ENCODE measurements at places on chromosomes 1 and 21.

GRCh38 chr21:46247699-46248421 lies 19.3 kb upstream of the LSS start:
- DNase-seq = no peak

DNA sequence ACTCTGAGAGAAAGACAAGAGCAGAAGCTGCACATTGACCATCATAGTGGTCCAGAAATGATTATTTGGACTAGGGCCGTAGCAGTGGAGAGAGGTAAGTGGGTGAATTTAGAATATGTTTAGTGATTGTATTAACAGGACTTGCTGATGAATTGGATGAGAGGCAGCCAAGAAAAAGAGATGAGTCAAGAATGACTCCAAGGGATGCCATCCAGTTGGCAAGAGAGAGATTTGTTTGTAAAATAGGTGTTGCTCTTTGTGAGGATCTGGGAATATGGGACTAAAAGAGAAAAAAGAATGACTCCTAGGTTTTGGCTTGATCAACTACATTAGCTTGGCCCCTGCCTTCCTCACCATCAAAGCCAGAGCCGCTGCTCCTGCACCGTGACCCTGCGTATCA lies 54.2 kb upstream of the ARTN start:
- no peak for DNase-seq

DNA sequence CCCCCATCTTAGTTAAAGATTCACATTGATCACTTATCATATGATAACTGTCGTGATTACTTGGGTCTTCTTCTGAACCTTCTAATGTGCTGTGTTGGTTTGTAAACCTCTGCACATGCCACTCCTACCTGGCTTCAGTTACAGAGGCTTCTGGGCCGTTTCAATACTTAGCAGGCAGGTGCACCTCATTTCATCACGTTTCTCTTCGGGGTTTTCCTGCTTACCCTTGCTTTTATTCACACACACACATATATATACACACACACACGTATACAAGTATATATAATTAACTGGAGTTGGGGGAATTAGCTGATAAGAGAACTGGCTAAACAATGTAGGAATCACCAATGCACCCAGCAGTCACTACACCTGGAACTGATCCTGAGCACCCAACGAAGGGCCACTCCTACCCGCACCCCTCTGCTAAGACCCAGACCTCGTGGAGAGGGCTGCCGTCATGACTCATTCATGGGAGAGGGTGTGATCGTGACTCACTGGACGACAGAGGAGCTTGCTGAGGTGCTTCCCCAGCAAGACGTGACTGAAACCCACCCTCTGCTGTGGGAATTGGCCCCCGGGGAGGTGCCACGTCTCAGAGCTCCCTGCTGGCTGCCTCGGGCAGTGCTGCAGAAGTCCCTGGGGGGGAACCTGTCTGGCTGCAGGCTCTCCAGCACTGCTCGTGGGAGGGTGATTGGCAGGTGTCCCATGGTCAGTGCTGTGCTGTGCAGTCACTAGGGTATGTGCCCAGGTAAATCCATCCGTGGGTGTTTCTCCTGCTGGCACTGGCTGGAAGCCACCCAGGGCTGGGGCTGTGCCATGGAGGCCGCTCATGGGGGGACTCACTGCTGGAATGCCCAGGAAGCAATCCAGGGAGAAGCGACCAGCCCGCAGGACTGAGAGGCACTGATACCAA lies 166.6 kb downstream of the DYRK1A start:
- DNase-seq = no peak

- peak; percentile 92 for DNase-seq
These were observed 22.9 kb downstream of the KCNA10 start for GRCh38 chr1:110495926-110496600.

DNA sequence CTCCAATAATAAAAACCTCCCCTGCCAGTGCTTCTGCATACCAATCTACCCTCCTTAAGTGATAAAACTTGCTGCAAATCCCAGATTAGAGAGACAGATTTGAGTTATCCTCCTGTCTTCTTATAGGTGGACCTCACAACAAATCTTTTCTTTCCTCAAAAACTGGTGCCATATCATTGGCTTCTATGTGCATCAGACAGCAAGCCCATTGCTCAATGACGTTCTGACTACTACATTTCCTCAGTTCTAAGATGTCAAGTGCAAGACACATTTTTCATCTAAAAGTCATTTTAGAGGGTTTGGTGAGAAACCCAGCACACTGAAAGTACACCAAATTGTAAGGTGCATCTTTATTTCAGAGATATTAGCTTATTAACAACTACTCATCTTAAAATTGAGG lies 107.8 kb upstream of the VAV3 start:
- no peak for DNase-seq

- no peak for DNase-seq
These were observed 9.5 kb upstream of the SLC19A2 start for GRCh38 chr1:169495046-169495775.

- DNase-seq = no peak
These were observed 13.5 kb upstream of the CACNA1E start for GRCh38 chr1:181469829-181470228.

GRCh38 chr21:28943631-28944030 lies 49.0 kb downstream of the LTN1 start:
- no peak for DNase-seq

- no peak for DNase-seq
These were observed 37.7 kb downstream of the SYF2 start for GRCh38 chr1:25194572-25195020.

- DNase-seq = no peak
These were observed 250.8 kb upstream of the KIAA0040 start for GRCh38 chr1:175443332-175443731.

GRCh38 chr1:109199710-109200109 lies 14.0 kb upstream of the SARS1 start:
- DNase-seq = no peak

DNA sequence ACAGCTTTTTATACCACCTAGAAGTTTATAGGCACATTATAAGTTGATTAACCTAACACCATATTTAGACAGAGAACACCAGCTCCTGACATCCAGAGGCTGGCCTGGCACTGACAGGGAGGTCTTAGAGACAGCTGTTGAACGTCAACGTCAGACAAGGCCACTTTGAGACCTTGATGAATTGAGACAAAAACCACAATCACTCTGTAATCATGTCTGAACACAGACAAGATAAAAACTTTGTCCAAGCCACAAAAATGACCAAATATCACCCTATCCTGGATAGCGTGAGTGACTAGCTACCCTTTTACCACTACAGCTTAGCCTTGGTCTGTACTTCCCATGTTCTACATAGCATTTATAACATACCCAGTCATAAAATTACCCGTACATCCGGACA lies 403.6 kb upstream of the CHRM3 start:
- DNase-seq = no peak

All from NCI-H82 (cell line).